ENCODE measurements at places on chromosomes 12 and 14.
A peak's percentile ranks its signal among the peaks of the same experiment; 100 is the strongest.

- peak; percentile 2 for DNase-seq
Measured at GRCh38 chr14:94673781-94674231, 61.6 kb downstream of the SERPINA3 start.

GRCh38 chr14:26175658-26176057, 422.2 kb downstream of the NOVA1 start:
- no peak for DNase-seq

GRCh38 chr12:26271889-26272492, 76.6 kb downstream of the SSPN start:
- DNase-seq, result peak; percentile 75

DNA sequence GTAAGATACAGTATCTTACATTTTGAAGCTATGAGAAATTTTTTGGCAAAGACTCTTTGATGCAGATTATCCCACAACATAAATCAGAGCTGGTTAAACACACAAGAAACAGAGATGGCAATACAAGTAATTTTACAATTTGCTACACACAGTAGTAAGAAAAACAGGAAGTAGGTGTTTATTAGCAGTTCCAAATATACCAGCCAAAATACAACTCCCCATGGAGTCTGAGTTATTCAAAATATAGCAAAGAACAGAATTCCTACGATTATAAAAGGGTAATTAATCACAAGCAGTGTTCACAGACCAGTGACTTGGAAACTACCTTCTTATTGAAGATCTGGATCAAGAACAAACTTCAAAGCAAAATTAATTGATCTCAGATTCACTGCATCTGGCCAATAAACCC, 83.9 kb downstream of the BMP4 start:
- no peak for DNase-seq

DNA sequence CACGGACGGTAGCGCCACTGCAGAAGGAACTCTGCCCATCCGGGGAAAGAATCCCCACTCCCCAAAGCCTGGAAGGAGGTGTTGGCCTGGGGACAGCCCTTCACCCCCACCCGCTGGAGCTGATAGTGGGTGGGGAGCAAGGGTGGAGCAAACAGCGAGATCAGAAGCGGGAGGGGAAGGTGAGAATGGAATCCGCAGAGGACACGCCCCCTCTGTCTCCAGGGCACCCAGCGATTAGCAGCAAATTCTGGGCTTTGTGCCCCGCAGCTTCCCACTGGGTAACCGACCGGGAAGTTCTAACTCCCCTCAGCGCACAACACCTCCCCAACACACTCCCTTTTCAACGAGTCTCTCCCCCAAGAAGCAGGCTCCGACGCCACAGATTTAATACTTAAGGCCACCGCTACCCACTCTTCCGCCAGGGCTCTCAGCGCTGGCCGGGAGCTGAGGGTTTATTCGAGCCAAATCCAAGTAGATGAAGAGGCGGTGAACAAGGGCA, 1.4 kb downstream of the SLC25A29 start:
- DNase-seq, result no peak

DNA sequence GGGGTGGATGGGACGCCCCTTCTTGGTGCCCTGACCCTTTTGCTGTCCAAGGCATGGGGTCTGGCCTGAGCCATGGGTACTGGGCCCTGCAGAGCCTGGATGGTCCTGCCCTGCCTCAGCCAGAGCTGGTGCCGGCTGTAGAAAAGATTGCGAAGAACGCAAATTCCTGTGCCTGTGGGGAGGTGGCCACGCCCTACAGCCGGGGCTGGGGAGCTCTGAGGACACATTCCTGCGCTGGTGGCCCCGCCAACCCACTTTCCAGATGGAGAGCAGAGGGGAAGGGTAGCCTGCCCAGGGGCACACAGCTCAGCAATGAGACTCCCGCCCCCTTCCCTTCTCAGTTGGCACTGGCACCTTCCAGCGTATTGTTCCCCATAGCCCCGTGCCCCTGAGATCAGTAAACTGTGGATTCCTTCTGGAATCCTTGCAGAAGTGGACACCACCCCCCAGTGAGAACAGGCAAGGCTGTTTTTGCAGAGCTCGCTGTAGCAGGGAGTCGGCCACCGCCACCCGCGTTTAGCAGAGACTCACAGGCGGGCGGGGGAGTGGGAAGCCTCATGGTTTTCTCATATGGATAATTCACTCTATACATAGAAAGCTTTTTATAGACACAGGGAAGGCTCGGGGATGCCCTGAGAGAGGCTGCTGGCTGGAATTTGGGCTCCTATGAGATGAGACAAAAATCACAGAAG, 8.6 kb downstream of the INF2 start:
- no peak for DNase-seq

- DNase-seq, result no peak
Measured at GRCh38 chr14:99158150-99158549, 113.8 kb downstream of the BCL11B start.

- no peak for DNase-seq
Measured at GRCh38 chr12:103677341-103677740, 90.3 kb downstream of the STAB2 start.

GRCh38 chr14:91585856-91586255, 75.7 kb upstream of the PPP4R3A start:
- no peak for DNase-seq
